ENCODE measurements at places on chromosomes 5 and 9.

DNA sequence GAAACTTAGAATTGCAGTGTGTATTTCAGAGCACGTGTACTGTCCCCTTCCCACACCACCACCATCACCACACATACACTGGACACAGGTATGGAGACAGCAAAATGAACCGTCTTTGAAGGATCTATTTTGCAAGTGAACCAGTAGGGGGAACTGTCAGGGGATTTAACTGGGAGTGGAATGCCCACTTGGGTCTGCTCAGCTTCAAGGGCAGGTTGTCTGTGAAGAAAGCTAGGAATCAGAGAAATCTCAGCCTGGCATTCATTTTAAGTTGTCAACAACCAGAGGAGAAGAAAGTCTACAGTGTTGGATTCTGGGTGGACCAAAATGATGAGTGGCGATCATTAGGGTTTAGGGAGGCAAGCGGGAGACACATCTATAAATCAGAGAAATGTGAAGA lies 147.0 kb downstream of the DCP2 start:
- no peak for DNase-seq

- no peak for DNase-seq
Observed at GRCh38 chr5:937151-937924, 44.7 kb downstream of the TRIP13 start.

GRCh38 chr5:77727190-77727589 lies 48.9 kb downstream of the TBCA start:
- no peak for DNase-seq

GRCh38 chr5:454936-455335 lies 12.0 kb downstream of the EXOC3 start:
- no peak for DNase-seq
